ENCODE measurements at places on chromosomes 12 and 14. TPM values are rescaled to one million over a fixed set of nuclear protein-coding genes. Genes with fewer than 3 reads are reported as not detected.

PTPRB gene
- total RNA-seq: 42.2 TPM

TCL1A gene
- 2.0 TPM for total RNA-seq

HNRNPA1 gene
- 375 TPM for total RNA-seq

DDHD1 gene
- 71.1 TPM for total RNA-seq

OTUB2 gene
- total RNA-seq: 2.0 TPM

KLHL33 gene
- total RNA-seq: 0.69 TPM

GTF2A1 gene
- total RNA-seq: 44.7 TPM

ERG28 gene
- total RNA-seq: 6.7 TPM

DHRS2 gene
- 593 TPM for total RNA-seq

CHMP4A gene
- total RNA-seq: 22.5 TPM

HOXC9 gene
- total RNA-seq: 1.8 TPM
